ENCODE measurements at places on chromosomes 2 and 18. TPM values are rescaled to one million over a fixed set of nuclear protein-coding genes. Genes with fewer than 3 reads are reported as not detected.

CLEC4F gene
- not detected for total RNA-seq

WDR35 gene
- total RNA-seq: 14.0 TPM

UCN gene
- not detected for total RNA-seq

ZNF396 gene
- total RNA-seq: 1.5 TPM

MRPL53 gene
- total RNA-seq: 19.9 TPM

LPIN1 gene
- 37.4 TPM for total RNA-seq

FRZB gene
- total RNA-seq: 38.0 TPM

DNA sequence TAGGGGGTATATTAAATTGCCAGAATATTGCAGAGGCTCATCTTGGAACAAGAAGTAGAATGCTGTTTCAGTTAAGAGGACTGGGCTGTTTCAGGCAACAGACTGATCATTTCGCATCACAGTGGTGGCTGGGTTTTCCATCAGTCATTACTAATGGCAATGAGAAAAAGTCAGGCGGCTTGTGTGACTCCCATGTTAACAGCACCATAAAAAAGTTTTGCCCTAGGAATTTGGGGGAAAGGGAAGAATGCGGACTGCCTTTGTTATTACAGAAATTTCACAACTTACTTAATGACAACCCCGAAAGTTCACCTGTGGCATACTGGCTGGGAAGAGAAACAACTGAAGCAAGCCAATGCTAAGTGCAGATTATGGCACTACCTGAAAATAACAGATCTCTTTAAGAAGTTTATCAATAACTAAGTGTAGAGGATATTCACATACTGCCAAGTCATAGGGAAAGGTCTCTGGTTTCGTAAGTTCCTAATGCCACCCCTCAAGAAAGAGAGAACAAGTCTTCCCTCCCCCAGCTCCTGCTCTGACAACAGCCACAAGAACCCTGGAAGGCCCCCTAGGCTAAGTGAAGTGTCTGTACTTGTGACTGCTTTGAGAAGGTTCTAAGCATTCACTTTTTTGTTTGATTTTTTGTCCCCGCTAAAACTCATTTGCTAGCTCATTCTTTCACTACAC is 40.5 kb upstream of the AP1S3 start:
- DNase-seq: no peak

DNA sequence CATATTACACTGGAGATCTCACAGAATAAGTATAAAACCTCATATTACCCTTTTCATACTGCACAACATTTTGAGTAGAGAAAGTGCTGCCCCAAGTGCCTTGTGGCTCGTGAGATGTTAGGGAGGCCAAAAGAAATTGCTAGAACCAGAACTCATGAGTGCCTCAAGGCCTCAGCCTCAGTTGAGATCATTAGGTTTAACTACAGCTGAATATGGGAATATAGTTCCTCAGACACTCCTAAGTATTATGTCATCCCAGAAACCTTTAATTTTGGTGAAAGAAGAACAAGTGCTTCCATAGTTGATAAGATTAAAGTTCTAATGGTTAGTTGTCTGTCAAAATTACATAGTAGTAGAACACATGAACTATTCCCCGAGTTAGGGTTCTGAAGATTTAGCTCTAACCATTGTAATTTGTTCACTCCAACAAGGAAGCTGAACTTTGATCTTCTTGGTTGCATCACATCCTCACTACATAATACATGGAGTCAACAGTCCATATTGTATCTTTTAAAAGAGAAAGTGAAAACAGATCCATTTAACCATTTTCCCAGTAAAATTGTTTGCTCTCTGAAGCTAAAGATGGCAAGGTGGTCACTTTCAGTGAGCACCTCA is 9.6 kb upstream of the AQP4 start:
- DNase-seq: no peak

- DNase-seq: peak; percentile 62
Observed at GRCh38 chr2:102057502-102058292, 65.9 kb downstream of the IL1R2 start.

DNA sequence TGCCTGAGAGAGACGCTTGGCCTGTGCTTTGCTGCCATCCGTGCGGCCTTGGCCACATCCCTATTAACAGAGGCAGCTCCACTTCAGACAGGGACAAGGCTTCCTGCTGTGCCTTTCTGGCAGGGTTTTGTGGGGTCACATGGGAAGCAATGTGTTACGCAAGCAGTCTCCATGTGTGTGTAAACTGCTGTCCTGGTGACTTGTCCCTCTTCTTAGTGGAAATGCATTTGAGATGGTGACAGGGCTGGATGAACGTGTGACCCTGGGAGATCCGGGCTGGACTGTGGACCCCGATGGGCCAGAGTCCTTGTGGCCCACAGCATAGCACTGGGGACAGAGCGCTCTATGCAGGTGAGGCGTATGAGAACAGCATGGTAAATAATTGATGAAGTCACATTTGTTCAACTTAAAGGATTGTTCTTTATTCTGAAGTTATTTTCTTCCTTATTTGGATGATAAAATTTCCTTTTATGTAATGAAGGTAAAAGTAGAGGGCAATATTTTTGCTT is 23.2 kb downstream of the ASB1 start:
- no peak for DNase-seq

- peak; percentile 97 for DNase-seq
Observed at GRCh38 chr2:97728091-97728731, 14.8 kb downstream of the ZAP70 start.

DNA sequence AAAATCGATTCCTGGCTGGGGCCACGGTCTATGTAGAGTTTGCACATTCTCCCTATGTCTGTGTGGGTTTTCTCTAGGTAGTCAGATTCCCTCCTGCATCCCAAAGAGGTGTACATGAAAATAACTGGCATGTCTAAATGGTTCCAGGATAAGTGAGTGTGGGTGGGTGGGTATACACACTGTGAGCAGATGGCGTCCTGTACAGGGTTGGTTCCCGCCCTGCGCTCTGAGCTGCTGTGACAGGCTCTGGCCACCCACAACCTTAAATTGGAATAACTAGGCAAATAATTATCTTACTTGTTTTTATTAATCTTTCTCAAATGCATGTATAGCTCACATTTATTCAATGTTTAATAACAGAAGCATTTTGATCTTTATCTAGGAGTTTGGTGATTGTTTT is 16.3 kb downstream of the THOC1 start:
- DNase-seq: no peak

DNA sequence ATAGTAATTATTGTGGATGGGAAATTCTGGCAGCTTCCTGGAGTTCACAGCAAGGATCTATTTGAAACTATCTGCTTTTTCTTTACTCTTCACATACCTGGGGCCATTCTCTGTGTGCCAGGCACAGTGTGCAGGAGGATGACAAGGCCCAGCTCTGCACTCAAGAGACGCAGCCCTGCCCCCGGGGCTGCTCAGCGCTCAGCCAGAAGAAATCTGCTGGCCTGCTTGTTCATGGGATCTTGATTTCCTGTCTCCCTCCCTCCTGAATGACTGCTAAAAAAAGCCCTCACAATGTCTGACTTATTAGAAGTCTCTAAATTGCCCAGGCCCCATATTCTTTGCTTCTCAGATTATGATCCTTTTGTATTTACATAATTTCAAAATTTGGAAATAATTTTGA is 210.9 kb downstream of the DCDC2C start:
- DNase-seq: no peak

- DNase-seq: no peak
Observed at GRCh38 chr2:134738141-134738870, 19.5 kb upstream of the TMEM163 start.

DNA sequence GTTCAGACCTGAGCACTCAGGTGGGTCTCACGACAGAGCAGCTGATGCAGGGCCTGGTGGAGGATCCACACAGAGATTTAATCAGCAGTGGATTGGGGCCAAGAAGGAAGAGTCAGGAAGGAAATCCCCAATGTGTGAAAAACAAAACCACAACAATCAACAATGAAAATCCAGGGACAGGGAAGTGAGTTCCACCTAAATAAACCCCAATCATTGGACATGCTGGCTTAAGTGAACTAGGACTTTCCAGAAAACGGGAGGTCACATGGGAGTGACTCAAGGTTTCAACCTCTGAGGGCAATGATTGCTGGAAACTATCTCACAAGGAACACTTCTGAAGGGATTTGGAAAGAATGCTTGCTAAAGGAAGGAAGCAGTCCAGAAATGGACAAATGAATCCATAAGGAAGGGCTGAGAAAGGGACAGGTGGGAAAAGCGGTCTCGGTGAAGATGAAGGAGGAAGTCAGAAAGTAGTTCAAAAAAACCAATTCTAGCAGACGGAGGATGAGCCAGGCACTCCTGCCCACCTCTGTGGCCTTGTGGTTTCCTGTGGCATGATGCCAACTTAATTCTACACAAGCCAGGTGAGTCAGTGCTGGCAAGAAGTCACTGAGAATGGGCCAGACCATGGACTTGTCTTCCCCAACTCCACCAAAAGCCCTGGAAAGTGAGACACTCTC is 15.4 kb upstream of the XDH start:
- no peak for DNase-seq

DNA sequence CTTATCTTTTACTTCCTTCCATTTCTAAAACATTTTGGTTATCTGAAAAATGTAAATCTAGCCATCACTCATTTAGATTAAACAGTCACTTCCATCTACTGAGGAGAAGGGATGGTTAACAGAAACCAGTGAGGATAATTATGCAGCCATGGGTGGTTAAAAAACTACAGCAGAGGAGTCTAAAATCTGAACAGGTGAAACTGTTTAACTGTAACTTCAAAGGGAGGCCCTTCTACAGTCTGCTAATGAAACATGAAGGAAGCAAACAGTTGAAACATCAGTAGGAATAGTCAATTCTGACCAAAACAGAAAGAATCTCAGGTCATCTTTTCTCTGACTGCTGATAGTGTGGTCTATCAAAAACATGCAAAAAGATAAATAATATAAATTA is 71.0 kb downstream of the DTNB start:
- DNase-seq: no peak

DNA sequence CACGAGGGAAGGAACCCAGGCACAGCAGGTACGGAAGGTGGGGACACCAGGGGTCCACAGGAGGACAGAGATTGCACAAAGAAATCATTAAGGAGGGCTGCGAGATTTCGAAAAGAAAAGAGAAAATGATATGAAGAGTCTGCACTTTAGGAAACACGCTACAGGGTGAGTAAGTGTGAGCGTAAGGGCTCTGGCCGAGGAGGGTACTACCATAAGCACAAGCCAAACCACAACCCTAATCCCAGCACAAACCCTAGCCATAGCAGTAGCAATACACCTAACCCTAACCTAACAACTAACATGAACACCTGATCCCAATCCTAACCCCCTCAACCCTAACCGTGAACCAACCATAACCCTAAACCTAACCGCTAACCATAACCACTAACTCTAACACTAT is 104.0 kb downstream of the ZNF516 start:
- no peak for DNase-seq

DNA sequence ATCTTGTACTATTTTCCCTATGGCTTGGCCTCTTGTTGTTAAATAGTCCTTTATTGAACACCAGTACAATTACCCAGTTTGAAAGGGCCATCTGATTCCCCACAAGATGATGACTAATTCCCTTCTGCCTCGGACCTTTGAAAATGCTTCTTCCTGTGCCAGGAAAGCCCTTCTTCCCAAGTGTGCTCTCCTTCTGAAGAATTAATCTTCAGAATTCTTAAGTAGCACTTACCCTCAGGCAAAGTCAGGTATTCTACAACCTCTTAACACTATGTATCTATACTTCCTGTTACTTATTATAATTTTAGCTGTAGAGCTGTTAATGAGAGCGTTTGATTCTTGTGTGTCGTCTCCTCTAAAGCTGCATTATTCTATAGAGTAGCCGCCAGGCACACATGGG is 28.6 kb upstream of the MEX3C start:
- DNase-seq: no peak

DNA sequence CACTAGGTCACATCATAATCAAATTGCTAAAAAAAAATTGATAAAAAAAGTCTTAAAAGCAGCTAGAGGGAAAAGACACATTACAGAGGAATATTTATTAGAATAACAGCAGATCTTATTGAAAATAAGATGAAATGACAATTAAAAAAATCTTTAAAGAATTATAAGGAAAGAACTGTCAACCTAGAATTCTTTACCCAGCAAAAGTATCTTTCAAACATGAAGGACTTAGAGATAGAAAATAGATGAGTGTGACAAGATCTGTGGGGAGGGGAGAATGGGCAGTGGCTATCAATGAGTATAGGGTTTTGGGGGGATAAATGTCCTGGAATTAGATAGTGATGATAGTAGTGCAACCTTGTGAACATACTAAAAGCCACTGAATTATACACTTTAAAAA is 26.5 kb upstream of the RNF103 start:
- no peak for DNase-seq

GRCh38 chr2:15278296-15278695 is 282.8 kb downstream of the NBAS start:
- DNase-seq: no peak

- DNase-seq: no peak
Observed at GRCh38 chr2:158204741-158205165, 103.1 kb downstream of the UPP2 start.

DNA sequence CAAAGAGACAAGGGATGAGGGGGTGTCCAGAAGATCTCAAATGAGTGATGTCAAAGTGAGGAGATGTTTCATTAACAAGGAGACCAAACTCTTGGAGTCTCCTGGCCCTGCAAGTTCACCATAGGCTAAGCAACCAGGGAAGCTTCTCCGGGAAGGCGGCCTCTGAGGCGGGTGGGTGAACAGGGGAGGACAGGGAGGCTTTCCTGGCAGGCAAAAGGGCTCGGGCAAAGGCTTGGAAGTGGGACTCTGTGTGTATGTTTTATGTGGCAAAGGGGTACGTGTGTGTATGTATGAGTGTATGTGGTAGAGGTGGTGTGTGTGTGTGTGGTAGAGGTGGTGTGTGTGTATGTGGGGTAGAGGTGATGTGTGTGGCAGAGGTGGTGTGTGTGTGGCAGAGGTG is 163.9 kb downstream of the DYSF start:
- DNase-seq: no peak

GRCh38 chr2:75587954-75588587 is 27.3 kb upstream of the EVA1A start:
- DNase-seq: no peak

DNA sequence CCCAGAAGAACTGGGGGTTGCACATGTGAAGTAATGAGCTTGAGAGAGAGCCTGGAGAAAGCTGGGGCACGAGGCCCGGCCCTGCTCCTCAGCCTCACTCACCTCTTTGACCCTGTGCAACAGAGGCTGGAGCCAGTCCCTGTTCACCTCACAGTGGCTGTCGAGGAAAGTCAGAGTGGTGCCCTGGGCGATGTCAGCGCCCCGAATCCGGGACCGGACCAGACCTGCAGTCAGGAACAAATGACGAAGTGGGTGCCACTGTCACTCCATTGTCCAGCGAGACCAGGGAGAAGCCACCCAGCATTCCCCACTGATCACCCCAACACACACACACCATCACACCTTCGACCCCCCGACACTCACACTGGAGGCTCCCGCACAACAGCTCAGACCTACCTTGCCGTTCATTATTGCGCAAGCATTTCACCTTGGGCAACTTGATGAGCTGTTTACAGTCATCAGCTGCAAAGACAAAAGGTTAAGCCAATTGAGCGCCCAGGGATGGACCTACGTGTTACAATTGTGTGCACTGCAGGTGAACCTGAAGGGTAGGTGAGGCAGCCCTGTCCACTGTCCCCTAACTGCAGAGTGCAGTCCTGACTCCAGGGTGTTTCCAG is 148.4 kb upstream of the CAPN13 start:
- no peak for DNase-seq

GRCh38 chr2:182650704-182651103 is 65.4 kb upstream of the DNAJC10 start:
- DNase-seq: peak; percentile 56

Data from tongue (tissue), 3 donors.